Fibroblast of lung (primary cell): ENCODE measurements at places on chromosomes 5 and 9. TPM values are rescaled to one million over a fixed set of nuclear protein-coding genes. Genes with fewer than 3 reads are reported as not detected.
A peak's percentile ranks its signal among the peaks of the same experiment; 100 is the strongest.

- H3K36me3 ChIP-seq: no peaks in the 10 kb centered on the region
- peaks cover 5% of the 10 kb centered on the region for H3K4me1 ChIP-seq
- no peak overlapping the region for H3K27ac ChIP-seq
These were observed 75.9 kb downstream of the LMNB1 start for GRCh38 chr5:126852841-126853271.

DNA sequence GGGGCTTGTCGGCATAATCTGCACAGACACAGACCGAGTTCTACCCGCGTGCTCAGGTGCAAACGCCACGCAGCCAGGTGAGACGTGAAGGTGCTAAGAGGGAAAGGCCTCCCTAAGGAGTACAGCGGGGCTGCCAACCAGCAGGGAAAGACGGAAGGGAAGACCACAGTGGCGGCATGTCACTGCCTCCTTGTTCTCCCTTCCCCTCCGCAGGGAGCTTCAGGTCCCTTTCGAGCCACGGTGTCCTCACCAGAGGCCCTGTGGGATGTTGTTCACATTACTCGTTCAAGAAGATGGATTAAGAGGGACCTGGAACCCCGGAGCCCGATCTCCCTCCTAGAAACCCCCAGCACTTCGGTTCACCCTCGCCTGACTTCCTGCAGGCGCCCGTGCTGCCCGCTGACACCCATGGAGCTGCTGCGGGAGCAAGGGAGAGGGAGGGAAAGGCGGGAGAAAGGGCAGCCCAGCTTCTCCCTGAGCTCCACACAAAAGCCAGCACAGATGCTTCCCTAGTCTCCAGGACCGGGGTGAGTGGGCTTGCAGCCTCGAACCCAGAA is 686 bp downstream of the BRD9 start:
- peaks cover 20% of the 10 kb centered on the region for H3K36me3 ChIP-seq
- peak overlapping the region; percentile 93 for H3K27ac ChIP-seq
- DNase-seq: peak; percentile 11
- peak overlapping the region; percentile 87 for H3K4me3 ChIP-seq
- H3K27me3 ChIP-seq: no peaks in the 10 kb centered on the region

- H3K27ac ChIP-seq: no peak overlapping the region
- H3K4me1 ChIP-seq: no peaks in the 10 kb centered on the region
- H3K36me3 ChIP-seq: no peaks in the 10 kb centered on the region
- no peak overlapping the region for H3K4me3 ChIP-seq
- no peaks in the 10 kb centered on the region for H3K27me3 ChIP-seq
These were observed 155.9 kb upstream of the PHYKPL start for GRCh38 chr5:178388386-178389025.

DNA sequence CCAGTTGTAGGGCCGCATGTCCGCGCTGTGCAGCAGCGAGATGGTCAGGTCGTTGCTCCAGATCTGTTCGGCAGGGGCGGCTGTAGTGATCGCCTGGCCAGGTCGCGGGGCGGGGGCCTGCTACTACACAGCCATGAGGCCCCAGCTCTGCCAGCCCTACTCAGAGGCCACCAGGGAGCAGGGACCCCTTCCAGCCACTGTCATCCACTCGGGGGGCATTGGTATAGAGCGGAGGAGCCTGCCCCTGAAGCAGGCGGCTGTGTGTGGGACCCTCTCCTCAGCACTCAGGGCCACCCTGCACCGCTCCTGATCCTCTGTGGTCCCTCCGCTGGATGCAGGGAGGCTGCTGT is 1.7 kb downstream of the FBXW5 start:
- peaks cover 38% of the 10 kb centered on the region for H3K36me3 ChIP-seq
- H3K27me3 ChIP-seq: no peaks in the 10 kb centered on the region
- peaks cover 2% of the 10 kb centered on the region for H3K4me1 ChIP-seq
- H3K27ac ChIP-seq: no peak overlapping the region
- H3K4me3 ChIP-seq: no peak overlapping the region
- no peak for DNase-seq

- H3K36me3 ChIP-seq: no peaks in the 10 kb centered on the region
- H3K27ac ChIP-seq: no peak overlapping the region
- no peak for DNase-seq
- peaks cover 13% of the 10 kb centered on the region for H3K4me1 ChIP-seq
- no peak overlapping the region for H3K4me3 ChIP-seq
- H3K27me3 ChIP-seq: no peaks in the 10 kb centered on the region
These were observed 7.4 kb downstream of the SLC12A7 start for GRCh38 chr5:1104327-1105006.

The HACD4 gene
- total RNA-seq: 12.3 and 24.9 TPM in 2 replicates

DNA sequence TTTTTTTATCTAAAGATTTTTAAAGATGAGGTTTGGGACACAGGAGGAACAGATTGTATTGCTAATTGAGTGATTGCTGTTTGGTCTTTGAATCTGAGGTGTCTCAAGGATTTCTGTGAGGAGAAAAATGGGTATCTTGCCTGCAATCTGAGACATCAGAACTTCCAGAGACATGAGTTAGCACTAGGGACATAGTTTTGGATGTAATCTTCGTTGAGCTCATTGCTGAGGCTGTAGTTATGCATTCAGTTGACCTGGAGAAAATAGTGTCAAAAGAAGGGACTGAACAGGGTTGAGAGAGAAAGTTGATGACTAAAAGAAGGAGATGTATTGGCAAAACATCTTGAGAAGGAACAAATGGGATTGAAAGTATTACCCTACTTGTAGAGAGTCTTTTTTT is 24.6 kb downstream of the C9orf85 start:
- H3K36me3 ChIP-seq: no peaks in the 10 kb centered on the region
- no peak overlapping the region for H3K27ac ChIP-seq
- no peak for DNase-seq
- no peak overlapping the region for H3K4me3 ChIP-seq

GRCh38 chr5:174045470-174046025 is at the start of gene NSG2:
NSG2 (plus strand) TSS chr5:174045706; CDS start chr5:174046756, 1,050 bp downstream.
- no peaks in the 10 kb centered on the region for H3K4me1 ChIP-seq
- H3K27ac ChIP-seq: no peak within 1 kb of the TSS
- no peaks in the 10 kb centered on the region for H3K27me3 ChIP-seq

The IL7R gene
- total RNA-seq: 10.3 and 67.9 TPM in 2 replicates

The SPATA6L gene
- 0.77 and 1.2 TPM in 2 replicates for total RNA-seq

The TRMT10B gene
- total RNA-seq: 3.9 and 5.6 TPM in 2 replicates

The NANS gene
- total RNA-seq: 81.9 and 83.9 TPM in 2 replicates

DNA sequence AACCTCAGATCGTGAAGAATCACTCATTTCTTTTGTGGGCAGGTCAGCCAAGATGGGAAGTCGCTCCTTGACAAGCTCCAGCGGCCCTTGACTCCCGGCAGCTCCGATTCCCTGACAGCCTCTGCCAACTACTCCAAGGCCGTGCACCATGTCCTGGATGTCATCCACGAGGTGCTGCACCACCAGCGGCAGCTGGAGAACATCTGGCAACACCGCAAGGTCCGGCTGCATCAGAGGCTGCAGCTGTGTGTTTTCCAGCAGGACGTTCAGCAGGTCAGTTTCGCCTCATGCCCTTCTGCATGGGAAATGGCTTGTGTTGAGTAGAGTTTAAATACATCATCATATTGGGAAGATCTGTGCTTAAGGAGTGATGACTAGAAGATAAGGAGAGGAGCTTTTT is 173.3 kb downstream of the TRIO start:
- H3K27me3 ChIP-seq: no peaks in the 10 kb centered on the region
- peaks cover 24% of the 10 kb centered on the region for H3K36me3 ChIP-seq
- H3K4me3 ChIP-seq: no peak overlapping the region
- H3K27ac ChIP-seq: peak overlapping the region; percentile 49
- H3K4me1 ChIP-seq: peaks cover 10% of the 10 kb centered on the region

GRCh38 chr9:136826188-136826541 is 16.1 kb upstream of the AJM1 start:
- no peak for DNase-seq
- H3K27me3 ChIP-seq: no peaks in the 10 kb centered on the region
- peaks cover 33% of the 10 kb centered on the region for H3K36me3 ChIP-seq
- no peak overlapping the region for H3K4me3 ChIP-seq

The FAM221B gene
- total RNA-seq: not detected in 2 replicates

DNA sequence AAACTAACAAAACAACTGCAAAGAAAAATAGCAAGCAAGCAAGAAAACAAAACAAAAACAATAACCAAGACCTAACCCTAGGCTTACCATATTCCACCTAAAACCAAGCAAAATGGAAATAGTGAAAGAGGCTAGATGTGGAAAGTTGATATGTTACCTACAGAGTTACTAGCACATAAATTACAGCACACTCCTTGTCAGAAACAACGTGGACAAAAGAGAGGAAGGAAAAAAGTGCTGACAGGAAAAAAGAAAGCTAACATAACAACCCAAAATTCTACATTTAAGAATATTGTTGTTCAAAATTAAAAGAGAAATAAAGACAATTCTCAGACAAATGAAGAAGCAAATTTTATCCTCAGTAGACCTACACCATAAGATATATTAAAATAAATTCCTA is 812.8 kb upstream of the NUDT12 start:
- no peaks in the 10 kb centered on the region for H3K36me3 ChIP-seq
- H3K4me1 ChIP-seq: no peaks in the 10 kb centered on the region
- H3K27ac ChIP-seq: no peak overlapping the region

The PAPPA gene
- total RNA-seq: 33.4 and 45.7 TPM in 2 replicates

DNA sequence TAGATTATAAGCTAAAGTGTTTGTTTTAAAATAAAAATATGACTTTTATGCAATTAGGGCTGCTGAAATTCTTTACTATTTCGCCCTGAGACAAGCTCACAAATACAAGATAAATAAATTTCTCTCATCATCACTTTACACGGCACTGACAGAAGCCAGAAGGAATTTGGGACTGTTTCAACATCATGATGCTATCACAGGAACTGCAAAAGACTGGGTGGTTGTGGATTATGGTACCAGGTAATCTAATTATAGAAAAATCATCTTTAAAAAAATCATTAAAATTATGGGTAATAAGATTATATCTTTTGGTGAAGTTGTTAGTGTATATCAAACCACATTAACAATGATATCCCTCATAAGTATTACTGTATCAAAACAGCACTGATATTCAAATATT is 95.0 kb downstream of the MAN2A1 start:
- no peaks in the 10 kb centered on the region for H3K27me3 ChIP-seq
- DNase-seq: no peak
- no peaks in the 10 kb centered on the region for H3K4me1 ChIP-seq
